ENCODE measurements at places on chromosomes 3 and 15.

- DNase-seq = peak; percentile 87
Measured at GRCh38 chr3:192727032-192727847, at the start of gene FGF12. Gene FGF12, minus strand, starts transcription at chr3:192727541.

DNA sequence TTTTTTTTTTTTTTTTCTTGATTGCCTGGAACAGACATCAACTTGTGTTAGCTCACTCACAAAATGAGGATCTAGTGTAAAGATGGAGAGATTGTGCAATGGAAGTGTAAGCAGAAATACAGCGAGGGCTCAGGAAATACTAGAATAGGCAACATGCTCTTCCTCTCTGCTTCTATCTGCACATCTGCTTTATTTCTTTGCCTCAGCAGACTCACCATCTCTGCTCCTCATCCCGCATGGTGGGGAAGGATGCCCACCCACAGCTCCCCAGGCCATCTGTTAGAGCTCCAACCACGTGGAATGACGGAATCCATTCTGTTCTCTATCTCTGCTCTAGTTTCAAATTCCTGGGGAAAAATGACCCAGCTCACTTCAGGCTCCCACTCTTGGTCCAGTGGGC is 128.0 kb upstream of the ADAMTS9 start:
- no peak for DNase-seq

- DNase-seq = no peak
Measured at GRCh38 chr3:107847791-107848190, 243.0 kb downstream of the CD47 start.

- no peak for DNase-seq
Measured at GRCh38 chr3:139689122-139689521, 11.3 kb upstream of the NMNAT3 start.

DNA sequence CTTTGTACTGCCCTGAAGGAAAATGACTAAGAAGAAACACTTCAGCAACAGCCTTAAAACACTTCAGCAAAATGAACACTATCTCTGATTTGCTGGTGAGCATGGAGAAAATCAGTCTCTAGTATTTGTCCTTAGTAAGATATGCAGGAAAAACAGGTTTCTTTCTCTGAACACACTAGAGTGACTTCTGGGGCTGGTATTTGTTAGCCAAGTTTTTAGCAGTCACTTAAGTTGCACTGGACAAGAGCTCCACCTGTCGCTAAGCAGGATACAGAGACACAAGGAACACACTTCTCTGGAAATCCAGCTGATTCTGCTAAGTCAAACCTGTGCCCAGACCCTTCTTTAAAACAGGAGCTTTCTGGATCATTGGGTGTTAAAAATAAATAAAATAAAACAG is 65.3 kb downstream of the CHAC1 start:
- no peak for DNase-seq

DNA sequence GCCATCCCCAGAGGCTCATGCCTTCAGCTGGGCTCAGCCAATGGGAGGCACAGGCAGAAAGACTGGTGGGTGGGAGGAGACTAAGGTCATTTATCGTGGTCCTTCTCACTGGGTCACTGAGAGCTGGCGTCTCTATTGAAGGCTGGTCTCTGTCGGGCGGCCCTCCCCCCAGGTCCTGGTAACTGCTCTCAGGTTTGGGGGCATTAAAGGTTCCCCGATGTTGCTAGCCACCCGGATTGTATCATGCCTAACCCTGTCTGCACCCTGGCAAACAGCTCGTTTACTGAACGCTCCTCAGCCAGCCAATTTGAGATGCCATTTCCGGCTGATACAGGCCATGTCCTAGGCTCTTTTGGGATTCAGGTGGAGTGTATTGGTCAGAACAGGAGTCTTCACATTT is 10.5 kb downstream of the SELENOS start:
- no peak for DNase-seq

DNA sequence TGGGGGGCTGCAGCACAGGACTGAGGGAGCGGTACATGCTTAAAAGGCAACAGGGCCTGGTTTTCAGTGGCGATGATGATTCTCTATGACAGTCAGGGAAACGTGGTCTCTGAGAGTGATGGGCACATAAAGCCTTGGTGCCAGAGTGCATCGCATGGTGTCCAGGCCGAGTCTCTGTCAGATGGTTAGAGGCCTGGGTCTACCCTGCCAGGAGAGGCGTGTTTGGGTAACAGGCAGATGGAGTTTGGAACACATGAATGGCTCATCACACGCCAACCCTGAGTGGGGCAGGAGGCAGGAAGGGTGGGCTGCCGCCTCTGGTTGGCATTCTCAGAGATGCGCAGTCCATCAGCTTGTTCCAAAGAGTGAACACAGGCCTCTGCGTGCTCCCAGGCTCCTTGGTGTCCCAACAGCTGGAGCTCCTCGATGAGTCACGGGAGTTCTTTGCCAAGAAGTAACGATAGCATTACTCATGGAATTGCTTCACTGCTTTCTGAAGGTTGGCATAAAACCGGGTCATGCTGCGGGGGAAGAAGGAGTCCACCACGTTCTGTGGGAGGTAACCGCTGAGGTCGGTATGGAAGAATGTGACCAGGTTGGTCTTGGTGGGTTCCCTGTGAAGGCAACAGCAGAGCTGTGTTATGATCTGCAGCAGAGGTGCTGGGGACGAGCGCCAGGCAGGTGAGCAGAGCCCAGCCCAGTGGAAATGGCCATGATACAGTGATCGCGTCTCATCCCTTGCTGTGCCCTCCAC is 11.0 kb downstream of the STARD5 start:
- DNase-seq = no peak

DNA sequence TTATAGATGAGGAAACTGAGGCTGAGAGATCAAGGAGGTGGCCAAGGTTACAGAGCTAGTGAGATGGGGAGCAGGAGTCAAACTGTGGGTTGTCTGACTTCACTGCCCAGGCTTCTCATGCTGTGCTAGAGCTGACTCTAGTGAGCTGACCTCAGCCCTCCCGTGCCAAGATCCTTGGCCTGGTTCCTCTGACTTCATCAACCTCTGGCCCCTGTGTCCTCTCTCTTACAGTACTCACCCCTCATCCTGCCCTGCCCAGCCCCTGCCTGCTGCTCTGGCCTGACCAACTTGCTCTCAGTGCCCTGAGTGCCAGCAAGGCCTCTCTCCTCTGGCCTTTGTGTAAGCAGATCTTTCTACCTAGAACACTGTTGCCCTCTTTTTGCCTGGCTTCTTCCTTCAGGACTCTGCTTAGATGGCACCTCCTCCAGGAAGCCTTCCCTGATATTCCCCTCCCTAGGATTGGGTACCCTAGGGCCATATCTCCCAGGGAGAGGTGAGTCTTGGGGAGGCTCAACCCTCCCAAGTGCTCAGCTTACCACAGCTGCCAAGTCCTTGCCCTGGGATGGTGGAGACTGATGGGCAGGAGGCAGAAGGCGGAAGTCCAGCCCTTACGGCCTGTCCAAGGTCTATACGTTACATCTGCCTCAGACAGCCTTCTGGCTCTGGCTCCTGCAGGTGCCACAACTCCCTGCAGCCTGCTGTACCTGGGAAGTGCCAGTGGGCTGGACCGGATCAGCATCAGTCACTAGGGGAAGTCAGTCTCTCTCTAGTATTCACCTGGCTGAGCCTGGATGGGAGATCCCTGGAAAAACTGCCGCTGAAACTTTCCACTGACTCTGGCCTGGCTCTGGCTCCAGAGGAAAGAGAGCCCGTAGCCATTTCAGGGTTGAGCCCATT is 36.3 kb upstream of the FAM107A start:
- no peak for DNase-seq

DNA sequence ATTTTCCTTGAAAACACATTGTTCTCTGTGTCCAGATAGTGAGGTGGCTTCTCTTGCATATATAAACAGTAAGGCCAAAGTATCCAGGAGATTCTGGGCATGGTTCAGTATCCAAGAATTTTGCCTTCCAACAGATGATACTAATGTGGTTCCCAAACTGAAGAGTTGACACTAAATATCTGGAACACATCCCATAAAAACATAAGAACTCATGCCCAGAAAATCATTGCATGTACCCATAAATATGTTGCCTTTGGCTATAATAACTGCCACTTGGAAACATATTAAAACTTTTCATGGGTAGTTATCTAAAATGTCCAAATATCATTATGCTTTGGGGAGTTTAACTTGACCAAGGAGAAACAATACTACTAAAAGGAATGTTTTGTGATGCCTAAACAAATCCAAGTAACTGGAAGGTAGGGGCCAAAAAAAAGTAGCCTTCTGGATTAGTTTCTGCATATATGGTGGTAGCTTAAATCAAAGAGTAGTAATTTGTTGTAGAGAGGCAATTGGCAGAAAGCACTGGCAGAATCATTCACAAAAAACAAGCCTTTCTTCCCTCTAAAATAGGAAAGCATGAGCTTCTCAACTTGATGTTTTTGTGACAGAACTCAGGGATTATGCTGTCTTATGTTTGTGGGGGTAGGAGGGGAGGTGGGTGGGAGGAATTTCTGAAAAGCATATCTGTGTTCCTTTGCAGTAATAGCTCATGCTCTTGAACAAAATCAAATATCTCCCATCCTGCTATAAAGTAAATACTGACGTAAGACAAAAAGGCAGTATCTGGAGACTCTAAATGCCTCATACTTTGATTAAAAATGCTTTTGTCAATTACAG is 753.9 kb downstream of the TUSC7 start:
- no peak for DNase-seq

DNA sequence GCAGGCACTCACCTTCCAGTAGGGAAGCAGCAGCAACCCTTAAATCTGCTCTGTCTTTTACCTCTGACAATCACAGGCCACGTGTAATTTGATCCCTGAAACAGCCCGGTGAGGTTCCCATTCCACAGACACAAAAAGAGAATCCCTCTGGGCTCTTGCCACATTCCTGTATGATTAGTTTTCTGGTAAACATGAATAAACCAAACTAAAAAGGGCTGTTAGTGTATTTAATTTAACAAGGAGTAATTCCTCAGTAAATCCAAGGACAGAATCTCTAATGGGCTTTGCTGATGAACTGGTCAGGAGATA is 186.9 kb downstream of the FAM43A start:
- no peak for DNase-seq

DNA sequence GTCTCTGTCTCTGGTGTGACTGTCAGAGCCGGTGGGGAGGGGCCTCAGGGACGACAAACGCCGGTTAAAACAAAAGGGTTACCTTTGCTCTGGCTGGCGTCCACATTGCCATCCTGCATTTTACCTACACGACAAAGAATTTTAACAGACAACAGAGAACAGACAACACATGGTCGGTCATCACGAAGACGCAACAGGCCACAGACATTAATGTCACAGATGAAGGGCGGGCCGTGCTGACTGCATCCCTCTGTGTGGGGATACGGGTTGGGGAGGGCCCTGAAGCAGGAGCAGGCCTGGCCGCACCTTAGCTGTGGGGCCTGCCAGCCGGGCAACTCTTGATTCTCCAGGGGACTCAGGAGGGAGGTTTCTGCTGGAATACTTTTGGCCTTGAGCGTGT is 58.2 kb upstream of the SEC13 start:
- no peak for DNase-seq

DNA sequence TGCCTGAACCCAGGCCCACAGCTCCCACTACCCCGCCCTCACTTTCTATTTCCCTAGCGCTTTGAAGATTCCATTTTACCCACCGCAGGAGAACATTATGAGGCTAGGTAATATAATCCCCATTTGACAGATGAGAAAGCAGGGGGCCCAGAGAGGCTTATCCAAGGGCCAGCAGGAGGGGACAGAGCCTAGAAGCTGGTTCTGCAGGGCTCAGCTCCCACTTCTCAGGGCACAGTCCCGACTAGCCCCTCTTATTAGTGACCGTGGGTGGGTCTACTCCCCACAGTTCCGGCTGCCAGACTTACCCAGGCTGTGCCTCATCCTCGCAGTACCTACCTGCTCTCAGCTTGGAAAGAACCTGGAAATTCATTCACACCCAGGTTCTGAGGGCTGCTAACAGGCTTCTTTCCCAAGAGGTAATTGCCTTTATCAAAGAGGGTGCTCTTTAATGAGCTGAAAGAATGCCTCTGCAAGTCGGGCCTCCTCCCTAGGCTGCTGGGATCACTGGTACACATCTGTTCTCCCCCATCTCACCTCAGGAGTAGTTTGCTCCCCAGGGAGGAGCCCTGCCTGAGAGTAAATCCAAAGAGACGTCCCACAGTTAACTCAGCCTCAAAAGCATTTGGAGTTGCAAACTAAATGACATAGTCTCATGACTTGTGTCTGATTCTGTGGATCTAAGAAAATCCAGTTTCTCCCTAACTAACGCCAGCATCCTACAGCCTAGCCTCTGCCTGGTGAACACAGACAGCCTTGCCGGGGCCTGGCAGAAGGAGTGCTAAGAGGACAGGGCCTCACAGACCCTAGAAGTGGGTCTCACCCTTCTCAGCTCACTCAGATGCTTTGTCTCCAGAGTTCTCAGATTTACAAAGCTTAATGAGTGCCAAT is 125.0 kb downstream of the CHSY1 start:
- no peak for DNase-seq

DNA sequence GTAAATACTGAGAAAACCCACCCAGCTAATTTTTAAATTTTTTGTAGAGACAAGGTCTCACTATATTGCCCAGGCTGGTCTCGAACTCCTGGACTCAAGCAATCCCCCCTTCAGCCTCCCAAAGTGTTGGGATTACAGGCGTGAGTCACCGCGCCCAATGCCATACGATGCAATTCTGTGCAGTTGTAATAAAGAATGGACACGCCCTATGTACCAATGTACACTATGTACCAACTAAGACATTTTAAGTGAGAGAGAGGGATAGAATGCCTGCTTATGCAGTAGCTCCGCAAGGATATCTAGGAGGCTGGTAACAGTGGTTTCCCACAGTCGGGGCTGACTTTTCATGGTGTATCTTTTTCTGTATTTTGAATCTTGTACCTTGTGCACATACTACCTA is 14.6 kb downstream of the ZNF710 start:
- DNase-seq = no peak

Data from left hindlimb (tissue), 1 donor.